Right ventricle myocardium inferior (tissue), 1 donor: ENCODE measurements at places on chromosomes 1 and 21. TPM values are rescaled to one million over a fixed set of nuclear protein-coding genes. Genes with fewer than 3 reads are reported as not detected.

The AGL gene
- total RNA-seq, result 56.3 TPM

The SLAMF6 gene
- total RNA-seq, result 0.46 TPM

The TMIGD3 gene
- 1.7 TPM for total RNA-seq

The AKR1A1 gene
- total RNA-seq, result 55.9 TPM

The IL19 gene
- not detected for total RNA-seq
